ENCODE measurements at places on chromosomes 3 and 15. TPM values are rescaled to one million over a fixed set of nuclear protein-coding genes. Genes with fewer than 3 reads are reported as not detected.

DNA sequence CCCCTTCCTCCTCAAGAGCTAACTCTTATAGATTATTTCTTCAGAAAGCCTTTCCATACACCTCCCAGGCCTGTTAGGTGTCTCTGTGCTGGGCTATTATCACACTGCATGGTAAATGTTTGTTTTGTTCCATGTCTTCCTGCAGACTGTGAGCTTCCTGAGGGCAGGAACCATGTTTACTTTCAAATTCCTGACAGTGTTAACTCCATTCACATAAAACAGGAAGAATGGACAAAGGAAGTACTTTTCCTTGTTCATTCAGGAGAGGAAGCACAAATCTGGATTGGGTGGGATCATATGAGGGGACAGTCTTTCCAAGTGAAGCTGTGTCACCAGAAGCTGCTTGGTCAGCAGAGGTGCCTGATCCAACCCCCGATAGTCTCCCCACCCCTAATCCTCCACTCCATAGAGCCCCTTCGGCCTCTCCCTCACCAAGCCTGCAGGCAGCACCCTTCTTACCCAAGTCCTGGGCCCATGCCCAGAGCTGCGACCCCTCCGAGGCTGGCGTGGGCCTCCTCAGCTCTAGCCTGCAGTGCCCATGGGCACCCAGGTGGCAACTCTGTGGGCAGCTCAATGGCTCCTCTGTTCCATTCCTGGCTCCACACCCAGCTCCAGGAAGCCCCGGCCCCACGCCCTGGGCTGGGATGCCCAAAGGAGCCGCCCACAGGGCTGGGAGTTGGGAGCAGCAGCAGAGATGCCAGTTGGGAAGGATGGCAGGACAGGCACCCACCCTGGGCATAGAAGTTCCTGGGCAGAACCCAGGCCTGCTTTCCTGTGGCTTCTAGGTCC lies 6.9 kb downstream of the SHF start:
- DNase-seq: no peak

DNA sequence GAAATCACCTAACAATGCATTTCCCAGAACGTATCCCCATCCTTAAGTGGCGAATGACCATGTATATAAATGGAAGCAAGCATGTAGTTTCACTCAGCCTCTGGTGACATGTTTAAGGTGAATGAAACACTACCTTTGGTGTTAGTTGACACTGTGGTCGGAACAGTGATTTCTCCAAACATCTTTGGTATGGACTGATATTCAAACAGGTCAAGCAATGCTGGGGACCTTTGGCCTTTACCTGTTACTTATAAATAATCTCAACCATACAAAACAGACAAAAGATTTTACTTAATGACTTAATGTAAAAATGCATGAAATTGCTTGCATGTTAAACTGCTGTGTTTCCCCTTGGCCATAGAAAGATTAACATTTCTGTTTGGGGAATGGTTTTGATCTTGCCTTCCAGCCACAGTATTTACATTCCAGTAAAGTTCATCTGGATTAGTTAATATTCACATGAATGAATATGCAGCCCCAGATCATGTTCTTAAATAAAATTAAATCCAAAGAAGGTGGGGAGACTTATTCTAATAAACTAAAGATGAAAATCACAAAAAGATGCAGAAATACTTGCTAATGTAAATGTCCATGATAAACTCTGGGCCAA lies 74.4 kb upstream of the HES1 start:
- DNase-seq: no peak

Gene NDUFB4
- 202 TPM for polyA plus RNA-seq

DNA sequence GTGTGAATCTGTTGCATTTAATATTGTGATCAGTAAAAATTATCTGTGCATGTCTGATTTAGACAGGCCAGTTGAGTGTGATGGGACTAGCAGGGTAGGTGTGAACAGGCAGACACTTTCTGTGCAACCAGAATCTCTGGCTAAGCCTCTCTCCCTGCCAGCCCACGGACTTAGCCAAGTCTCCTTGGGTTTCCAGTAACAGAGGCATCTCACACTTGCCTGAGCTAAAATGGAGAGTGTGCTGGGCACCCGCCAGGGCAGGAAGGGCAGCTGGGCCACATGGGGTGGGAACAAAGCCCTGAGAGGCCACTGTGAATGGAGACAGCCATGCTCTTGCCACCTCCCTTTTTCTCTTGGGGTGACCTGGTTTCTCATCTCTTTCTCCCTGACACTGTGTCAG lies 12.5 kb upstream of the RPS27L start:
- no peak for DNase-seq

- DNase-seq: no peak
Measured at GRCh38 chr3:149551500-149551899, 77.0 kb downstream of the TM4SF4 start.

Gene ISL2
- polyA plus RNA-seq: not detected

All from immature natural killer cell (primary cell).